ENCODE measurements at places on chromosomes 4 and X. TPM values are rescaled to one million over a fixed set of nuclear protein-coding genes. Genes with fewer than 3 reads are reported as not detected.

The VSIG1 gene
- total RNA-seq: 0.43 TPM

The MAP7D2 gene
- 0.09 TPM for total RNA-seq

The TSPAN5 gene
- total RNA-seq: 42.0 TPM

The ARX gene
- not detected for total RNA-seq

The CT47B1 gene
- not detected for total RNA-seq
